ENCODE measurements at places on chromosomes 7 and 10.

DNA sequence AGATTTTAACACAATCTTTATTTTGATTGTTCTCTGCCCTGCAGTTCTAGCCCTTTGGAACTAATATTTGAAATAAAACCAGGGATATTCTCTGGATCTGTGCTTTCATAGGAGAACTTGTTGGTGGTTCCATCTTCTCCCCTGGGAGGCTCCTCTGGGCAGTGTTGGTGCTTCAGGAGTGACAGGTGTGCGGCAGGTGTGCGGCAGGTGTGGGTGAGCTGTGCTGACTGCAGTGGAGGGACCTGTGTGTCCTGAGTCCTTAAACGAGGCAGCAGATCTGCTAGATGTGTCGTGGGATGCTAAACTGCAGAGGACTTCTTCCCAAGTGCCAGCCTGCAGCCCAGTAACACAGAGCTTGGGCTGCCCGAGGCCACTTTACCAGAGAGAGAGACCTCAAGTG, 98.4 kb downstream of the LYZL1 start:
- DNase-seq, result no peak

DNA sequence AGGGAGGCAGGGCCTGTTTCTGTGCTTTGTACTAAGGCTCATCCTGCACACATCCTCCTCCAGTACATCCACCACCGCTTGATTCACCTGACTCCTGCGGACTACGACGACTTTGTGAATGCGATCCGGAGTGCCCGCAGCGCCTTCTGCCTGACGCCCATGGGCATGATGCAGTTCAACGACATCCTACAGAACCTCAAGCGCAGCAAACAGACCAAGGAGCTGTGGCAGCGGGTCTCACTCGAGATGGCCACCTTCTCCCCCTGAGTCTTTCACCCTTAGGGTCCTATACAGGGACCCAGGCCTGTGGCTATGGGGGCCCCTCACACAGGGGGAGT, 10.2 kb downstream of the NDST2 start:
- no peak for DNase-seq

DNA sequence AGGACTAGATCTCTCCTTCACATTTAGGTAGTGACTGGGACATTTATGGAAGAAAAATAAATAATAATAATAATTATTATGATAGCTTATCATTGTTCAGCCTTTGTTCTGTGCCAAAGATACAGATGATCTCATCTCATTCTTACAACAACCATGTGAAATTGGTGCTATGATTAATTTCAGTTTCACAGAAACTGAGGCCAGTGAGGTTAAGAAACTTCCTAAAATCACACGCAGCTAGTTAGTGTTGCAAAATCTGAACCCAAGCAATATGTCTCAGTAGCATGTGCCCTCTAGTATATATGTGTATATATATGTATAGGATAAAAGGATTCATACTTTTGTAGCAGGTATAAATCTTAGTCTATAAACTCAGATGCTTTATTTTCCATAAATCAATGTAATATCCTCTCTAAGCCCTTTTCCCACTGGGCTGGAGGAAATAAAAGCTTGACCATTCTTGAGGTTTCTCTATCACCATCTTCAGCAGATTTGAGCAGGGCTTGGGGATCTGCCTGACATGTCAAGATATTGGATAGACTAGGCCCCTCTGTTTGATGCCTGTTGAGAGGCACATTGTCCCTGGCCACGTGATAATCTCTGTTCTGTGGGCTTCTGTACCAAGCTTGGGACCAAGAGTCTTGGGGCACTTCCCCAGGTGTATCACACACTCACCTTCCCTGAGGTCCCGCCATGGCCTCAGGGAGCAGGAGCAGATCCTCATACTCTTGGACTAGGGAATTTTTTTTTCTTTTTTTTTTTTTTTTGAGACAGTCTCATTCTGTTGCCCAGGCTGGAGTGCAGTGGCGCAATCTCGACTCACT, 172.6 kb upstream of the NRP1 start:
- no peak for DNase-seq

GRCh38 chr7:100401811-100402210, 26.7 kb downstream of the ZCWPW1 start:
- DNase-seq, result no peak

DNA sequence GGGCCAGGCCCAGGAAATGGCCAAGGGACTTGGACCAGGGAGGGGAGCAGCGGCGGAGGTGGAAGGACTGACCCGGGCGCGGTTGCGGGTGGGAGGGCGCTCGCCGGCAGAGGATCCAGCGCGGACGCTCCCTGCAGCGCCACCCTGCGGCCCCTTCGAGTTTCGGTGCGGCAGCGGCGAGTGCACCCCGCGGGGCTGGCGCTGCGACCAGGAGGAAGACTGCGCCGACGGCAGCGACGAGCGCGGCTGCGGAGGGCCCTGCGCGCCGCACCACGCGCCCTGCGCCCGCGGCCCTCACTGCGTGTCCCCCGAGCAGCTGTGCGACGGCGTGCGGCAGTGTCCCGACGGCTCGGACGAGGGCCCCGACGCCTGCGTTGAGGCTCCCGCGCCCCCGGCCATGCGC, 16.8 kb upstream of the ZNF467 start:
- DNase-seq, result peak; percentile 42

DNA sequence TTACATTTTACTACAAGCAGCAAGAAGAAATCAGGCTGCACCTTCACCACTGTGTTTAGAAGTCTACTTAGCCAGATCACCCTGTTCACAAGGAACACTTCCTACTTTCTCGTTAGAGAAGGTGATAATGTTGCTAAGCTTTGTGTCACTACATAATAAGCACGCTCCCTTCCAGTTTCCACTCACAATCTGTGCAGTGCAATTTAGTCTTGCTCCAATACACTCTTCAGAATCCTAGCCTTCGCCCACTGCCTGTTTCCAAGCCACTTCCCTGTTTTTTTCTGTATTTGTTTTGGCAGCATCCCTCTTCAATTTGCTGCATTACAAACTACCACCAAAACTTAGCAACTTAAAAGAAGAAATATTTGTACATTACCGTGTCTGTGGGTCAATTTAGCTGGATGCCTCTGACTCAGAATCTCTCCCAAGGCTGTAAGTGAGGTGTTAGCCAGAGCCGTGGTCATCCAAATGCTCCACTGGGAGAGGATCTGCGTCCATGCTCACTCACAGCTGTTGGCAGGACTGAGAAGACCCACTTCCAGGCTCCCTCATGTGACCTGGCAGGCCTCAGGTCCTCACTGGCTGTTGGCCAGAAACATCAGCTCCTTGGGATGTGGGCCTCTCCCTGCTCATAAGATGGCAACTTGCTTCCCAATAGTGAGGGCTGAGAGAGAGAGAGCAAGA, 110.4 kb downstream of the PON1 start:
- DNase-seq, result no peak

- DNase-seq, result no peak
These were observed 31.6 kb downstream of the CTTNBP2 start for GRCh38 chr7:117841611-117842010.

DNA sequence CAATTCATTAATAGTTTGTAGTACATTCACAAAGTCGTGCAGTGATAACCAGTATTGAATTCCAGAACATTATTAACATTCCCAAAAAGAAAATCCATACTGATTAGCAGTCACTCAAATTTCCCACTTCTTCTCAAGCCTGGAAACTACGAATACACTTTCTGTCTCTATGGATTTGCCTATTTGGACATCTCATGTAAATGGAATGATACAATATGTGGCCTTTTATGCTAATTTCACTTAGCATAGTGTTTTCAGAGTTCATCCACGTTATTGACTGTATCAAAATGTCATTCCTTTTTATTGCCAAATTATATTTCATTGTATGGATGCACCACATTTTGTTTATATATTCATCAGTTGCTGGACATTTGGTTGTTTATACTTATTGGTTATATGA, 78.8 kb downstream of the STK31 start:
- DNase-seq, result no peak
